Thoracic aorta endothelial cell (primary cell): ENCODE measurements at places on chromosomes 13 and 19. TPM values are rescaled to one million over a fixed set of nuclear protein-coding genes. Genes with fewer than 3 reads are reported as not detected.

The NTF4 gene
- not detected in 2 replicates for total RNA-seq

The NRTN gene
- not detected in 2 replicates for total RNA-seq

The GAPDHS gene
- total RNA-seq = not detected in 2 replicates

The MYO16 gene
- total RNA-seq = under 0.01 TPM in 1 of 2 replicates, not detected in the other

The CEACAM21 gene
- total RNA-seq = 0.27 and 0.93 TPM in 2 replicates

The B3GNT3 gene
- not detected in 2 replicates for total RNA-seq
